ENCODE measurements at places on chromosomes 16 and 17. TPM values are rescaled to one million over a fixed set of nuclear protein-coding genes. Genes with fewer than 3 reads are reported as not detected.

- no peak for DNase-seq
Observed at GRCh38 chr17:74554909-74555308, 9.0 kb upstream of the CD300C start.

DNA sequence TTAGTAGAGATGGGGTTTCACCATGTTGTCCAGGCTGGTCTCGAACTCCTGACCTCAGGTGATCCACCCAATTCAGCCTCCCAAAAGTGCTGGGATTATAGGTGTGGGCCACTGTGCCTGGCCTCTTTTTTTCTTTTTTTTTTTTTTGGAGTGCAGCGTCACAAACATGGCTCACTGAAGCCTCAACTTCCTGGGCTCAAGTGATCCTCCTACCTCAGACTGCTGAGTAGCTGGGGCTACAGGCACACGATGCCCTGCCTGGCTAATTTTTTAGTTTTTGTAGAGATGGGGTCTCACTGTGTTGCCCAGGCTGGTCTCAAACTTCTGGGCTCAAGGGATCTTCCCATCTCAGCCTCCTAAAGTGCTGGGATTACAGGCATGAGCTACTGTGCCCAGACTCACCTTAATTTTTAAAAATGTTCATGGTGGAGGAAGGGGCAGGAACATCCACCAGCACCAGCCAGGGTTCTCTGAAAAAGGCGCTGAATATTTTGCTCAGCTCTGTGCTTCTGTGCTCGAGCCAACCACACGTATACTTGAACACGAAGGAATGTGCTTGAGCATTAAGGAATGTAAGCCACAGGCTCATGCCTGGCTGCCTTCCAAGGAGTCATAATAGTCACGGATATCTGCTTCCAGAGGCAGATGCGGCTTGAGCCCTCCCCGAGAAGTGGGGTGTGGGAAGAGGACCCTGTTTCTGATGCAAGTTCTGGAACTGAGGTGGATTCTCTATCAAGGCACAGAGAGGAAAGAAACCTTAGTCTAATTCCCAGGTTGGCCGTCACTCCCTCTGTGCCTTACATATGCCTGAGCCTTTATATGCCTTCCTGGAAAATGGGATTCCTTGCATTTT lies 65.5 kb upstream of the CREBBP start:
- no peak for DNase-seq

DNA sequence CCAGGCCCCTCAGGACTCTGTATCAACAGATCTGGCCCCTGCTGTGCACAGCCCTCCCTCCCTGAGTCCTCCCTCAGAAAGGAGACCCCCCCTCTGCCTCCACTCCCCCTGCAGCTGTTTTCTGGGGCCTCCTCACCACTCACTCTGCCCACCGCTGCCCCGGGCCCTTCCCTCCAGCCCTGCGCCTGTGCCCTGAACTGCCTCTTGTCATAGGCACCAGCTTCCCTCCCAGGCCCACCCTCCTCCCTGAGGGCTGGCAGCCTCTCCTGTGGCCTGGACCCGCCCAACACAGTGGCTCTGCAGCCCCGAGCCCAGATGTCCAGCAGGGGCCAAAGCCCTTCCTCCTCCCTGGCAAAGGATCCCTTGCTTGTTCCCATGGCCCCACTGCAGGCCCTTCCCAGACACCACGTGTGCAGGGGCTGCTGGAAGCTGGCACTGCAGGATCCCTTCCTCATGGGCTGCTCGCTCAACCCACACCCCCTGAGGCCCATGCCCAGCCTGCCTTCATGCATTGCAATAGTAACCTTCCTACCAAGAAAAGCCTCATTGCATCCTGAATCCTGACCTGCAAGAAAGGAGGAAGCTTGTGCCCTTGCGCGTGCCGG lies 25.8 kb downstream of the GNPTG start:
- DNase-seq: no peak

DNA sequence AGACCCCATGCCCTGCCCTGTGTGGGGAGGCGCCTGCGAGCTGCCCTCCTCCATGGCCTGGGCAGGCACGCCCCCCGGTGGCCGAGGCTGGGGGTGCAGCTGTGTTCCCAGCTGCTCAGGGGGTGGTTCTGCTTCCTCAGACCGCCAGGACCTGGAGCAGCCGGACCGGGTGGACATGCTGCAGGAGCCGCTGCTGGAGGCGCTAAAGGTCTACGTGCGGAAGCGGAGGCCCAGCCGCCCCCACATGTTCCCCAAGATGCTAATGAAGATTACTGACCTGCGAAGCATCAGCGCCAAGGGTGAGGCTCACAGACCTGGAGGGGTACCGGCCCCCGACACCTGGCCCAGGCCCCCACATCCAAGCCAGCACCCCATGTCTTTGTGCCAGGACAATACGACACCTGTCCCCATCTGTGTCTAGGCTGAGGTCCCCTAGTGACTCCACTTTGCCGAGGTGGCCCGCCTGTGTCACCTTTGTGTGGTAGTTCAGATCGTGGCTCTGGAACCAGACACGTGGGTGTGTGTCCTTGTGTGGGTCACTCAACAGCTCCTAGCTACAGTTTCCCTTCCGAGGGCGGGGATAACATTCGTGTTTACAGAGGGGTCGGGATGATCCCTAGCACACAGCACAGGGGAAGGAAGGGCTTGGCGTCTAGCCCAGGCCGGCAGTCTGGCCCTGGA lies 9.3 kb downstream of the GJD3 start:
- DNase-seq: peak; percentile 95

GRCh38 chr16:51487880-51488279 lies 336.8 kb upstream of the SALL1 start:
- no peak for DNase-seq

- peak; percentile 64 for DNase-seq
Observed at GRCh38 chr17:67281053-67281452, 36.1 kb upstream of the HELZ start.

- peak; percentile 70 for DNase-seq
Observed at GRCh38 chr16:17211797-17212196, 259.0 kb downstream of the XYLT1 start.

DNA sequence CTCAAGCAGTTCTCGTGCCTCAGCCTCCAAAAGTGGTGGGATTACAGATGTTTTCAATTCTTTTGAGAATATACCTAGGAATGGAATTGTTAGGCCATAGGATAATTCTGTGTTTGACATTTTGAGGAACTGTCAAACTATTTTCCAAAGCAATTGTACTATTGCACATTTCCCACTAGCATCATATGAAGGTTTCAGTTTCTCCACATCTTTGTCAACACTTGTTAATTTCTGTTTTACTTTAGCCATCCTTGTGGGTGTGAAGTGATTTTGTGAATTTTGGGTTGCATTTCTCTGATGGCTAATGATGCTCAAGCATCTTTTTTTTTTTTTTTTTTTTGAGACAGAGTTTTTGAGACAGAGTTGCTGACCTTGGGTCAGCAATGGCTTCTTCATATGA lies 6.2 kb downstream of the NT5M start:
- no peak for DNase-seq

DNA sequence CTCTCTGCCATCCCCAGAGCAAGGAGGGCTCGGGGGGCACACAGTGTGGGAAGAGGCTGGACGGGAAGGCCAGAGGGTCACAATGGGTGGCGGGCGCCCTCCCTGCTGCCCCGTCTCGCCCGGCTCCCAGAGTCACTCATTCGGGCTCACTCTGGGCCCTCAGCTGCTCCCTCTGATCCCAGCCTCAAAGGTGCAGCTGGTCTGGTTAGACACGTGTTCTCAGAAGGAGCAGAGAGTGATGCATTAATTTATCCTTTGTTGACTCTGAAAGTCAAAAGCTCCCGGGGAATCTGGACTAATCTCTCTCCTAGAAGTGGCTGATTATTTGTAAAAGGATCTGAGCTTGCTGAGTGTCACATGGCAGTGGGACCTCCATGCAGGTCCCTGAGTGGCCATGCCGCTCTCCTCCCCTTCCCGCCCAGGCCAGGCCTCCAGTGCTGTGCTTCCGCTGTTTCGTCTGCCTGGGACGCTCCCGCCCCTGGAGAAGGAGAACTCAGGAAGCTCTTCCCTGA lies 87.5 kb downstream of the SEC14L1 start:
- DNase-seq: no peak

DNA sequence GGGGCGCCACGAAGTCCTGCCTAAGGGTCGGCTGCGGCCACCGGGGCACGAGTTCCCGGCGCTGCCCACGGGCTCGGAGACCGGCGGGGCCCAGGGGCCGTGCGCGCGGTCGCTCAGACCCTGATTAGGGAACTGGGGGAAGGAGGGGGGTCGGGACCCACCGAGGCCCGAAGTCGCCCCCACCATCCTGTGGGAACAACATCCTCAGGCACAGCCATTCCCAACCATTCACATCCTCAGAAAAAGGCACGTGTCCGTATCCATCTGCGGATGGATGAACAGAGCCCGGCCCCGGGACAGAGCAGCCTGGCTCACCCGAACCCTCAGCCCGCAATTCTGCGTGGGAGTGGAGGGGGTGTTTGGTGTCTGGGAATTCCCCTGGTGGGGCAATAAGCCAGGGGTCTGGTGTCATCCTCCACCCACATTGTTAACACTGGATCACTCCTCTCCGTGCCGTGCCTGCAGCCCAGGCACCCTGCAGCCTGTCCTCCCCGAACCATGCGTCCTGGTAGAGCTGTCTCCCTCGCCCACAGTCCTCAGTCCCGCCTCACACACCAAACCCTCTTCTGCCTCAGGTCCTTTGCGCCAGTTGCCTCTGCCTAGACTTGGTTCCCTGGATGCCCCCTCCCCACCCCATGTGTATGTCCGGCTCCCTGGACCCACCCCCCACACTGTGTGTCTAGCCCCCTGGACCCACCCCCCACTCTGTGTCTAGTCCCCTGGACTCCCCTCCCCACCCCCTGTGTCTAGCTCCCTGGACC lies 789 bp upstream of the CCDC57 start:
- DNase-seq: no peak

- DNase-seq: peak; percentile 52
Observed at GRCh38 chr17:61285526-61286320, 113.9 kb upstream of the TBX2 start.

DNA sequence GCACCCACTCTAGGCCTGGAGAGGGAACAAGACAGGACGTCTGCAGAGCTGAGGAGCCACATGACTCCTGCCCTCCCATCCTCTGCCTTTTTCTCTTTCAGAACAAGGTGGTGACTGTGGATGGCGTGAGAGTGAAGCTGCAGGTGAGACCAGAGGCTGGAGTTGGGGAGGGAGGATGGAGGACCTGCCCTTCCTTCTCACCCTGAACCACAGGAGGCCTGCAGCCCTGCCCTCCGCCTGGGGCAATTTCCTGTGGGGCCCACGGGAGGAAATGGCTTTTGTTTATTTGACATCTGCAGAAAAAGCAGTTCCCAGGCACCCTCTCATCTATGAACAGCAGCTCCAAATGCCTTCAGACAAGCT lies 5.1 kb downstream of the RAB37 start:
- DNase-seq: peak; percentile 45

DNA sequence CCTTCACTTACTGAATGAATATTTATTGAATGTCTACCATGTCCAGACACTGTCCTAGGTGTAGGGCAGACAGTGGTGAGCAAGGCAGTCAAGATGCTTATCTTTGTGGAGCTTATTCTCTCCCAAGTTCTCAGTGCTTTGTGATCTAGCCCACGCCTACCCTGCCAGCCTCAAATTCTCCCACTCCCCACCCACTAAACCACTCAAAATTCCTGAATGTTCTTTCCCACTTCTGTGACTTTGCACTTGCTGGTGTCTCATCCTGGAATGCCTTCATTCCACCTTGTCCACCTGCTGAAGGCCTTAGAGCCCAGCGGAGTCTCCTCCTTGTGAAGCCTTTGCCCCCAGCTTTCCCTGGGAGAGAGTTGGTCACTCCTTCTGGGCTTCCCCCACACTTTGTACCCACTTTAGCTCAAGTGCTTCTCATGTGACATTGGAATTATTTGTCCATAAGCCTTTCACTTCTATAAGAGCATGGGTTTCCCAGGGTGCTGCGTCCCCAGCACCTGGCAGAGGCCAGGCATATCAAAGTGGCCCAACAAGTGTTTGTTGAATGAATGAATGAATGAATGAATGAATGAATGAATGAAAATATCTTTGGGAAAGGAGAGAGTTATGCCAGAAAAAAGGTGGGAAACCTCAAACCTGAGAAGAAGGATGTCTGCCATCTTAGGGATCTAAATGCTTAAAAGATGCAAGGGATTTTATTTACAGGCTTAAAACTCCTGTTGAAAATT lies 23.0 kb downstream of the CCDC182 start:
- no peak for DNase-seq

- DNase-seq: no peak
Observed at GRCh38 chr17:3527896-3528295, 29.7 kb downstream of the TRPV3 start.

DNA sequence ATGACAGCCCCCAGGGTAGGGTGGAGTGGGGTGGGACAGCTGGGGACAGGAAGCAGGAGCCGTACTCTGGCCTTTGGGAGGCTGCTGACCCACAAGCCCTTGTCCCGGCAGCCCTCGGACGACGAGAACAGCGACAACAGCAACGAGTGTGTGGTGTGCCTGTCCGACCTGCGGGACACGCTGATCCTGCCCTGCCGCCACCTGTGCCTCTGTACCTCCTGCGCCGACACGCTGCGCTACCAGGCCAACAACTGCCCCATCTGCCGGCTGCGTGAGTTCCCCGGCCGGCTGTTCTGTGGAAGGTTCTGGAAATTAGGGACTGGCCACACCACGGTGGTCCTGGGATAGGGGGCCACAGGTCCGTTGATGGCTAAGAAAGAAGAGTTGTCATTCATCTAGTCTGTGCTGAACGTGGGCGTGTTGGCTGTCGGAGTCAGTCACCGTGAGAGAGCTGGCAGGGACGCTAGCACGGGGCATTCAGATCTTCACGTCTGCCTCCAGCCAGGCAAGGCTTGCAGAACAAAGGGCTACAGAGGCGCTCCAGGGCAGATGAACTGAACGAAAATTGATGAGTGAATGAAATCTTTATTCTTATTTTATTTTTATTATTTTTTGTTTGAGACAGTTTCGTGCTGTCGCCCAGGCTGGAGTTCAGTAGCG lies 19.8 kb upstream of the NUDT16L1 start:
- DNase-seq: no peak

- DNase-seq: no peak
Observed at GRCh38 chr17:74525465-74525725, 5.9 kb downstream of the CD300LB start.

- no peak for DNase-seq
Observed at GRCh38 chr16:50279504-50279865, 13.1 kb downstream of the ADCY7 start.

DNA sequence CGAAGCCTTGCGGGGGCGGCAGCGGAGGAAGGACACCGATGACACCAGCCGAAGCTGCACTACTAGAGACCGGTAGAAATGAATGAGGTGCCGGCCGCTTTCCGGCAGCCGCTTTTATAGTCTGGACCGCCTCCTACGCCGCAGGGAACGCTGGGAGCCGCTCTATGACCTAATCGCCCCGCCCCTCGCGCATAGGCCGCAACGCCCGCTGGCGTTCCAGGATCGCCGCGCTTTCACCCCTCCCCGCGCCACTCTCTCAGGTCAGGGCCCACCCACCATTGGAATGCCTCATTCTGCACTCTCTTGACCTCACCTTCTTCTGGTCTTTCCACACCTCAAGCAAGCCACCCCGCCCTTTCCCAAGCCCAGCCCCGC lies at the start of gene DDX5:
Gene DDX5 (minus strand): TSS at position 89 of the 375 bp plus-strand sequence. CDS start 170 bp downstream, outside the sequence.
- DNase-seq: peak; percentile 99

BCL7C gene
- 17.5 TPM for total RNA-seq

MMP2 gene
- 23.1 TPM for total RNA-seq

VASN gene
- 10.8 TPM for total RNA-seq

MSRB1 gene
- 25.7 TPM for total RNA-seq

IFI35 gene
- 3.1 TPM for total RNA-seq

SLC47A1 gene
- 2.0 TPM for total RNA-seq

MAP3K14 gene
- total RNA-seq: 7.8 TPM

OMG gene
- not detected for total RNA-seq

ALOX12 gene
- 1.9 TPM for total RNA-seq

CTF1 gene
- total RNA-seq: 0.72 TPM

CDH5 gene
- not detected for total RNA-seq

GPR139 gene
- total RNA-seq: not detected

NPIPB13 gene
- total RNA-seq: 14.3 TPM

TBC1D3H gene
- total RNA-seq: not detected

SLC5A11 gene
- total RNA-seq: 0.22 TPM

KRTAP4-6 gene
- not detected for total RNA-seq

TBC1D3K gene
- not detected for total RNA-seq

Measured in H9 (cell line).